ENCODE measurements at places on chromosomes 7 and 10. TPM values are rescaled to one million over a fixed set of nuclear protein-coding genes. Genes with fewer than 3 reads are reported as not detected.

Gene PNLIPRP3
- not detected for total RNA-seq

Gene CHCHD1
- total RNA-seq = 34.6 TPM

Gene IDI2
- not detected for total RNA-seq

Gene NXPH1
- not detected for total RNA-seq

DNA sequence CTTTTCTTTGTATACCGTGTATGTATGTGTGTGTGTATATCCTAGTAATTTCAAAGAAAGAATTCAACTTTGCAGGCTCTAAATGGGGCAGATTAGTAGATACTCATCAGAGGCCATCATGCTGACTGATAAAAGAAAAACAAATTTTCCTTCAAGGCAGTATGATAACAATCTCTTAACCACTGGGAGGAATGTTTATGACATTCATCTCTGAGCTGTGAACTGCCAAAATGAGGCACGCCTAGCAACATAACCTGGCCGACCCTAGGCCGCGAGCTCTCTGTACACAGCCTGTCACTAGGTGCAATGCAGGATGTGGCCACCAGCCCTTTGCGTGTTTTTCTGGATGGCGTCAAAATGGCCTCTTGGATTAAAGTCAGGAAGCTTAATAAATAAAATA lies 343.7 kb upstream of the GALNT17 start:
- peaks cover 35% of the 10 kb centered on the region for H3K36me3 ChIP-seq
- peak overlapping the region; percentile 93 for H3K27ac ChIP-seq

- no peak for DNase-seq
- H3K36me3 ChIP-seq = no peaks in the 10 kb centered on the region
- H3K4me3 ChIP-seq = no peak overlapping the region
These were observed 7.9 kb upstream of the XPNPEP1 start for GRCh38 chr10:109931163-109931562.

- H3K4me3 ChIP-seq = no peak overlapping the region
- no peaks in the 10 kb centered on the region for H3K27me3 ChIP-seq
- DNase-seq = no peak
- peaks cover 10% of the 10 kb centered on the region for H3K36me3 ChIP-seq
- no peak overlapping the region for H3K27ac ChIP-seq
These were observed 64.6 kb downstream of the SNX10 start for GRCh38 chr7:26356229-26356628.

DNA sequence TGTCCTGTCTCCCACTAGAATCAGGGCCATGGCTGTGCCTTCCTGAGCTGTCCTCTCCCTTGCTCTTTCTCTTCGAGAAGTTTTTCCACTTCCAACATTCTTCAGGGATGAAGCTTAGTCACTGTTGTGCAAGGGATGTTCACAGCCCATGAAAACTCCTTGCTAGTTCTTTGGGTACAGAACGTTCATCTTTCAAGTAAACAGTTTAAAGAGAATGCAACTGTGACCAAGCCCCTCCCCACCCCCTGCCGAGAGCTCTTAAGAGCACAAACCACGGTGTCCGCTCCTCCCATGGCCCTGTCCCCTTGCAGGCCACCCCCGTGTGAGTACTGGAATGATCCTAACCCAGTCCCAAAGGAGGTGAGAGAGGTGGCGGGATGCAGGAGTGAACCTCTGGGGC lies 161.1 kb upstream of the RHEB start:
- DNase-seq = no peak
- H3K4me1 ChIP-seq = peaks cover 3% of the 10 kb centered on the region
- no peaks in the 10 kb centered on the region for H3K27me3 ChIP-seq

DNA sequence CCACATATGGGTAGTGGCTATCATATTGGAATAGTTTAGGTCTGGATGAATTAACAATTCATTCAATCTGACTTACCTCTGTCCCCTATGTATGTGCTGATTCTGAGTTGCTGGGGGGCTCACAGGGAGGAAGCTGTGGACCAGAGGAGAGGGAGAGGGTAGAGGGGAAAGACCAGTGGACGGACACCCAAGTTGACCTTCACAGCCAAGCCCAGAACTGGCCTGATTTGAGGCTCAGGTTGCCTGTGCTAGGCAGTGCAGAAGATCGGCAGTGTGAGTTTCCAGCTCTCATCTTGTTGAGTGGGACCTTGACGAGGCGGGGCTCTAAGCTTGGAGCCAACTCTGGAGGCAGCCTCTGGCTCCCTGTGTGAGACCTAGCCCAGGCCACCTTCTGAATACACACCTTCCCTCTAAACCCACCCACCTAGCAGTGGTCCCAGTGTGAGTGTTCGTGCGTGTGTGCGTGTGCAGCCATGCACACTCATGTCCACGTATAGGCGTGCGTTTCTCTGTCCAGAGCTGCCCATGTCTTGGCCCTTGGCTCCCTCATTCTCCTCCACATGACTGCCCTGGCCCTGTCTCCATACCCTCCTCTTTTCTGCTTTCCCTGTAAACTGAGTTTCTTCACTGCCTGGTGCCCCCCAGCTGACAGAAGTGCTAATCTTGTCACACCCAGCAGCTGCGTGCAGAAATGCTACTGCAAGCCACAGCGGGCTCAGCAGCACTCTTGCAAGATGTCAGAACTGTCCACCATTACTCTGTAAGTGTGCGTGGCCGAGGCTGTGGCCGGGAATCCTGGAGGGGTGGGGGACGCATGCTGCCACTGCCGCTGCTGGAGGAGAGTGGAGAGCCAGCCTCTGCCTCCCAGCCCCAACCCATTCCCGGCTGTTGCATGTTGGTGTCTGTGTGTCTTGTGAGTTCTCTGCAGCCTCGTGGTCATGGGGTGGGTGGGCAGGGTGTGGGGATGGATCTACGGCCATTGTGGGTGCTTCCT lies 47.6 kb downstream of the ADCYAP1R1 start:
- no peaks in the 10 kb centered on the region for H3K4me1 ChIP-seq
- no peak overlapping the region for H3K27ac ChIP-seq
- DNase-seq = no peak
- H3K36me3 ChIP-seq = no peaks in the 10 kb centered on the region
- H3K27me3 ChIP-seq = no peaks in the 10 kb centered on the region
